HFFc6 (cell line): ENCODE measurements at places on chromosomes 1 and 21. TPM values are rescaled to one million over a fixed set of nuclear protein-coding genes. Genes with fewer than 3 reads are reported as not detected.
A peak's percentile ranks its signal among the peaks of the same experiment; 100 is the strongest.

GRCh38 chr1:18922319-18922726 lies 20.0 kb upstream of the ALDH4A1 start:
- H3K27me3 ChIP-seq: no peaks in the 10 kb centered on the region; the same call in 1 of the 2 replicates
- peak overlapping the region; percentile 91 for H3K27ac ChIP-seq
- H3K4me1 ChIP-seq: peaks cover 62% of the 10 kb centered on the region
- peaks cover 5% of the 10 kb centered on the region; the same call in 1 of the 2 replicates for H3K36me3 ChIP-seq

DNA sequence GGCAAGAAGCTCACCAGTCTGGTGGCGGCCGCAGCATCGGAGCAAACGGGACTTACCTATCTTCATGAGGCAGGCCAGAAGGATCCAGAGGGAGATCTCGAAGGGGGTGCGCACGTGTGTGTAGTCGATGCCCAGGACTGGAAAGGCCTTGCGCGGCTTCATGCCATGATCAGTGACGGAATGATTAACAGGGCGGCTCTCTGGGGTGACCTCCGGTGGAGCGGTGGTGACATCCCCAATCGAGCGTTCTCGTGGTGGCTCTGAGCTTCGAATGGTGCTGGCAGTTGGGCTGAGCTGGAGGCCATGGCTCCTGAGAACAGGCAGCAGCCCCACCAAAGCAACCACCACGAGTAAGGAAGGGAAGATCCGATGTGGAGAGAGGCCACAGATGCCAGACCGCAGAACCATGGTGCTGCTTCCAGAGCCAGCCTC lies 982 bp downstream of the SLC9A1 start:
- H3K4me3 ChIP-seq: peak overlapping the region; percentile 93
- H3K36me3 ChIP-seq: peaks cover 4% of the 10 kb centered on the region; the same call in 1 of the 2 replicates
- peaks cover 46% of the 10 kb centered on the region for H3K4me1 ChIP-seq
- peak overlapping the region; percentile 77 for H3K27ac ChIP-seq

DNA sequence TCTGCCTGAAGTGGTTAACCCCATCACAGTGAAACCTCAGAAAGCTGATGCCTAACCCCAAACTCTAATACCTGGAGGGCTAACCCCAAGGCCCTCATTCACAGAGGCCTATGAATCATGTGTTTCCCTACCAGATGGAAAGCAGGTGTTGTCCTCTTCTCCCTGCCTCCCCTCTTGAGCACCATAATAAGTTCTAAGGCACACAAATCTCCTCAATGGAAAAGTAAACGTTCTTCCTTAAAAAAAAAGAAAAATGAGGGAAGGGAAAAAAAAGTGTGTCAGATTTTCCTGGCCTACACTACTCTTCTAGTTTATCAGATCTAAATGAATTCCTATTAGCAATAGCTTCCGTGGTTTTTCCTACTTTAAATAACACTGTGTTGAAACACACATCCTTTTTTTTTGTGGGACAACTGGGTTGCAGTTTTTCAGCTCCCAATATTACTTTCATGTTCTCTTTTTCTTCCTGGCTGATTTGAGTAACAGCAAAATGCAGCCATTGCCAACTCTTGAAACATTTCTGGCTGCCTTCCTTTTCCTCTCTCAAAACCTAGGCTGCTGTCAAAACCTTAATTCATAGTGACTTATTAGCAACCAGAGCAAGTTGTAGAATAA lies 43.2 kb downstream of the SLC44A3 start:
- H3K4me3 ChIP-seq: peak overlapping the region; percentile 83
- peak overlapping the region; percentile 97 for H3K27ac ChIP-seq
- H3K27me3 ChIP-seq: no peaks in the 10 kb centered on the region; the same call in 1 of the 2 replicates
- peak; percentile 57 for DNase-seq
- H3K36me3 ChIP-seq: no peaks in the 10 kb centered on the region

Gene AKNAD1
- total RNA-seq: not detected in 2 replicates

DNA sequence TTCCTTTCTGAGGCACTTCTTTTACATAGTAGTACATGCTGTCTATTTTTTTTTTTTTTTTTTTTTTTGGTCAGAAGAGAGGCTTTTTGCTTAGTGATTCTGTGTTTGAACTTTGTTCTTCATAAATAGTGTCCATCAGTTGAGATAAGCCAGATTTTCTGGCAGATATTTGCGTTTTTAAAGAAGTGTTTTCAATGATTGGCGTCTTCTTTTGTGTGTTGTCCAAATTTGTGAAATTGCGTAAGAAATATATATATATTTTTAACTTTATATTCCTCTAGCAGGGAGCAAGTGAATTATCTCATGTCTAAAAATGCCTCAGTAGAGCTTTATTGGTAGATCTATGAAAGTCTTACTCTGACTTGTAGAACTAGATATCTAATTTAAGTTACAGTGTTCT lies 28.3 kb downstream of the NEK7 start:
- H3K27me3 ChIP-seq: peaks cover 1% of the 10 kb centered on the region; the same call in 1 of the 2 replicates
- peaks cover 22% of the 10 kb centered on the region for H3K36me3 ChIP-seq

DNA sequence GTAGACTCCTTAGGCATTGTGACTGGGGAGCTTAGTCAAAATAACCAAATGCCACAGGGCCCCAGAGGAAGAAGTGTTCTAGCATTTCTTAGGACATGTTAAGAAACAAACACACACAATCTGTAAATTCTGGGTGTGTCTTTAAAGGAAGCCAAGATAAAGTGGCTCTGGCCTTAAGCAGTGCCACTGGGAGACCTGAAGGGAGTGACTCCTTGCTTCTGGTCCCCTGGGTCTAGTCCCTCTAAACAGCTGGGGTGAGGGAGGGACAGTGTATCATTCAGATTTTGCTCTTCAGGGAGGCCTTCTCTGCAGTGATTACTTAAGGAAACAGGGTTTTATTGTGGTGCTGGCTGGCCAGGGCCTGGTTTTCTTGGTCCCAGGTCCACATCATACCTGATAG lies 9.1 kb upstream of the PROK1 start:
- no peaks in the 10 kb centered on the region for H3K36me3 ChIP-seq
- no peak overlapping the region for H3K27ac ChIP-seq
- H3K4me1 ChIP-seq: peaks cover 7% of the 10 kb centered on the region
- H3K27me3 ChIP-seq: peaks cover 41% of the 10 kb centered on the region

Gene TMEM82
- total RNA-seq: not detected in 3 replicates

DNA sequence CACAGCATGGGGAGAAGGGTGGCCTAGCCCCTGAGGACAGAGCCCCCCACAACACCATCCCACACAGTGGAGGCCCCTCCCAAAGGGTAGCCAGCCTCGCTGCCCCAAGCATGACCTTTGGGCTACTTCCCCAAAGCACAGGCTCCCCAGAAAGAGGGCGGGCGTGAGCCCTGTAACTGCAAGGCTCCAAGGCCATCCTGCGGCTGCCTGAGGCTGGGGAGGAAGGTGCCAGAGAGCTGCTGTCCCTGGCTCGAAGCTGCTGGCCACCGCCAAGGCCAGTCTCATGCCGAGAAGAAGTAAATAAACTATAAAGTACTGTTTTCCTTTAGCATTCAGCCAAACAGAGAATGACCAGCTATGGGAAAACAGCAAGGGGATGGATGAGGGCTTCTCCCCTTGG lies 27.5 kb downstream of the UBASH3A start:
- DNase-seq: no peak
- no peaks in the 10 kb centered on the region for H3K27me3 ChIP-seq

- no peak for DNase-seq
- no peaks in the 10 kb centered on the region for H3K36me3 ChIP-seq
- no peak overlapping the region for H3K27ac ChIP-seq
- H3K27me3 ChIP-seq: peaks cover 23% of the 10 kb centered on the region
- H3K4me3 ChIP-seq: no peak overlapping the region
Measured at GRCh38 chr1:53348486-53349368, 20.9 kb upstream of the LRP8 start.

GRCh38 chr1:198701250-198701649 lies 62.4 kb downstream of the PTPRC start:
- H3K27ac ChIP-seq: no peak overlapping the region
- H3K4me3 ChIP-seq: no peak overlapping the region
- H3K36me3 ChIP-seq: no peaks in the 10 kb centered on the region
- no peaks in the 10 kb centered on the region; the same call in 1 of the 2 replicates for H3K27me3 ChIP-seq
- DNase-seq: no peak
- H3K4me1 ChIP-seq: peaks cover 31% of the 10 kb centered on the region

DNA sequence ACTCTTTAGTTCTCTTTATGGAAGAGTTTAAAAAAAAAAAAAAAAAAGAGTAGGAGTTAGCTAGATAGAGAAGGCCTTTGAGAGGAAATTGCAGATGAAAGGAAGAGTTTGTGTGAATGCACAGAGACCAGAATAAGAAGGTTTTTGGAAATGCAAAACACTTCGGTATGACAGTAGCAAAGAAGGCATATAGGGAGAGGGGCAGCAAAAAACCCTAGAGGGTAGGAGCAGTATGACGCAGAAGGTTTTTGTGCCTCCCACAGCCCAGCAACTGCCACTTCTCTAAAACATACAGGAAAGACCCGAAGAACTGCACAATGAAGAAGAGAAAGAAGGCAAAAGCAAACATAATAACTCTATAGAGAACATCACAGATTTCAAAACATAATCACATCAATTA lies 84.3 kb downstream of the WDR64 start:
- H3K4me1 ChIP-seq: no peaks in the 10 kb centered on the region; the same call in 1 of the 2 replicates
- H3K27ac ChIP-seq: no peak overlapping the region
- no peak for DNase-seq
- H3K27me3 ChIP-seq: peaks cover 3% of the 10 kb centered on the region
- no peak overlapping the region for H3K4me3 ChIP-seq

Gene ZBTB8B
- total RNA-seq: not detected in 3 replicates

DNA sequence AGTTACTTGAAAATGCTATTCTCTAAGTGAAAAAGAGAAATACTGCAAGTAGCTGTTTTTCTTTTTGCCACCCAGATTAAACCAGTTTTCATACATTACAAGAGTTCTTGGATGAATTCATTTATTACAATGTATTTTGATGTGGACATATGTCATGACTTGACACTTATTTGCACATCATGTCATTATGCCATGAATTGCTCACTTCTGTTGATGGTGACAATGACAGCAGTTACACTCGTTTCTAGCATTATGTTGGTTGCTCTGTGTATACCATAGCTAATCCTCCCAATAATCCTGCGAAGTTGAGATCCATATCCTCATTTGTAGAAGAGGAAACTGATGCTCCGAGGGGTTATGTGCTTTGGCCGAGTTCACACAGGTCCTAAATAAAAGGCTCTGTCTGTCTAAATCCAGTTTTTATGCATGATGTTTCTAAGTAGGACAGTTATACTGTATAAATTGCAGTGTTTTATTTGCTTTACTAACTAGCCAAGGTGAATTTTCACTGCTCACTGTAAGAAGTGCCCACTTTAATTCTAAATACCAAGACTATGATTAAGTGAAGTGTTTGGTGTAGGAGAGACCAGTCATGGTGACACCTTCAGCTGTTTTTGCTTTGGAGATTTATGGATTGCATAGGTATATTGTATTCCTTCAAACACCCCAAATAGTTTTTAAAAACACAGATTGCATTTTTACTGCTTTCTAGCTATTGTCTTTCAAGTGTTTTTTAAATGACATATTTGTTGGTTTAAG lies 56.7 kb downstream of the PRDM2 start:
- H3K36me3 ChIP-seq: no peaks in the 10 kb centered on the region; the same call in 1 of the 2 replicates
- H3K27me3 ChIP-seq: no peaks in the 10 kb centered on the region
- H3K4me1 ChIP-seq: peaks cover 65% of the 10 kb centered on the region
- DNase-seq: no peak
- H3K4me3 ChIP-seq: no peak overlapping the region; the same call in 1 of the 2 replicates

- H3K36me3 ChIP-seq: no peaks in the 10 kb centered on the region
- no peak for DNase-seq
- no peak overlapping the region for H3K4me3 ChIP-seq
- H3K4me1 ChIP-seq: peaks cover 21% of the 10 kb centered on the region
Measured at GRCh38 chr1:43868741-43869067, 64.9 kb upstream of the ARTN start.
